HS-27A (cell line): ENCODE measurements at places on chromosomes 5 and 9.

DNA sequence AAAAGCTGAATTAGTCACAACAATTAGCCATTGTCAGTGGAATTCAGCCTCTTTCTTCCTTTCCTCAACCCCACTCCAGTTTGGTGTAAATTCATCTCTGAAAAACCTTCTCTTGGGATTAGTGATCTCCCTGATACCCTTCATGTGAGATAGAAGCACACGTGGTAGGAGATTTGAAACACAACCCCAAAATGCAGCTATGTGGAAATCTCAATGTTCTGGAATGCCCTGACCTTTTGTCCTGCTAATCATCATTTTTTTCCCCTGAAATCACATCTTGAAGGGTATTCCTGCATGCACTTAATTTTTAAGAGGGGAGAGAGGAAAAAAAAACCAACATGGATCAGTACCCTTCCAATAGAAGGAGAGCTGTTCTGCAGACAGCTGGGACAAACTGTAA, 612.6 kb downstream of the EBF1 start:
- DNase-seq, result no peak

GRCh38 chr5:27450607-27451006, 412.2 kb upstream of the CDH9 start:
- DNase-seq, result no peak

GRCh38 chr9:124256517-124257069, 1.2 kb upstream of the NEK6 start:
- no peak for DNase-seq

- no peak for DNase-seq
Observed at GRCh38 chr5:67435032-67435431, 238.4 kb upstream of the CD180 start.

DNA sequence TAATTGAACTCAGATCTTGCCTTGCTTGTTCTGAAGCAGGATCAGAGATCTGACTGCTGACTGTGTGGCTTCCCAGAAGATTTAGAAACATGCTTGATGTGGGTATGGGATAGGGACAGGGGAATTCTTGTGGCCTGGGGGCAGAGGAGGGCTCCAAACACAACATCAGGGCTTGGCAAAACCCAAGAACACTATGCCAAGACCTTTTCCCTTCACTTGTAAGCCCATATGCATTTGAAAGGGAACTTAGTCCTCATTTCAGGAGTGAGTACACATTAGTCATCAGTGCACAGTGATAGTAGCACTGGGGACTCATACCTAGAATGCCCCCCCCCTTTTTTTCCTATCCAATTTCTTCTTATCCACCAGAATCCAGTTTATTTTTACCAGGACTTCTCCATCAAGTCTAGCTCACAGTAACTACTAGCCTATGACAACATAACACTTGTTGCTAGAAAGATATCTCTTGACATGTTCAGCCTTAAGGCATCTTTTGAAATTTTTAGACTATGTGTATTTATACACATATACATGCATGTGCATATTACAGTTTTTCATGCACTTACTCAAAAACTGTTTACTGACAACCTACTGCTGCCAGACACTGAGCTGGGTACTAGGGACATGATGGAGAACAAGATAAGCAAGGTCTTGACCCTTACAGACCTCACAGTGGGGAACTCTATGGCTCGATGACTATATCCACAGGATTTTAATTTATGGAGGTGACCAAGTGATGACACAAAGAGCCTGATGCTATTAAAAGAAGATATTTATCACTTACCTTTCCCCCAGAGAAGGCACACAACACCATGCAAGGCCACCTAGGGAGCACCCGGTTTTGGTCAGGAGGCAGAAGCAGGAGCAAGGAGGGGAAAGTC, 158.3 kb upstream of the MAP3K1 start:
- DNase-seq, result no peak

DNA sequence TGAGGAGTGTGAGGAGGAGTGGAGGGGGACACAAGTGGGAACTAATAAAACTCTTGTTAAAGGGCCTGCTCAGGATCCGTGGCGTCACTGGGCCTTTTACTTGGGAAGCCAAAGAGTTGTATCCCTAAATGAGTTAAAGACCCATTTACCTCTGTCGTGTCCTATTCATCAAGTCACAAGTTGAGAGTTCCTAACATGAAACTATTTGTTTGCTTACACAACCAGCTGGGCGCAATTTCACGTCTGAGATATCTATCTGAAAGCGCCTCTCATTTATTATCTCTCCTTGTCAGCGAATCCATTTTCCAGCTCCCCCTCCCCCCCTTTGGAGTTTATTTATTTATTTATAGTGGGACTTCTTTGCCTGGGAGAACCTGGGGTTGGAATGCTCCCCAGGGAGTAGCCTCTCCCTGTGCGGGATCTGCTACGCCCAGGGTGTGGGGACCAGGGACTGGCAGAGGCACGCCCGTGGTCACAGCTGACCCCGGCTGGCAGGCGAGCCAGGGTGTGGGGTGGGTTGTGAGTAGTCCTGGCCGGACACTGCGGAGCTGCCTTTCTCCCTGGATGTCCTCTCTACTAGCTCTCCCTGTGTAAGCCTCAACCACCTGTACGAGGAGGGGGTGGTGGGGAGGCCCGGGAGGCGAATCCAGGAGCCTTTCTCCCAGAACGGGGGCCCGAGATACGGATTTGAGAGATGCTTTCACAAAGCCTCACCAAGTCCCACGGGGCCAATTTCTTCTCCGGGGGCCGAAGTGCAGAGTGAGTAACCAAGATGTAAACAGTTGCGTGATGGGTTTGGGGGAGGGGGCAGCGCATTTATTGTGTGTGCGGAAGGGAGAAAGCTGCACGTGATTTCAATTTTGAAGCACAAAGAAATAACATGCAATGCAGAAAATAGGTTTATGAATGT, 15.3 kb downstream of the NR2F1 start:
- DNase-seq, result no peak

GRCh38 chr9:4583001-4583400, 79.1 kb upstream of the PLPP6 start:
- DNase-seq, result no peak

DNA sequence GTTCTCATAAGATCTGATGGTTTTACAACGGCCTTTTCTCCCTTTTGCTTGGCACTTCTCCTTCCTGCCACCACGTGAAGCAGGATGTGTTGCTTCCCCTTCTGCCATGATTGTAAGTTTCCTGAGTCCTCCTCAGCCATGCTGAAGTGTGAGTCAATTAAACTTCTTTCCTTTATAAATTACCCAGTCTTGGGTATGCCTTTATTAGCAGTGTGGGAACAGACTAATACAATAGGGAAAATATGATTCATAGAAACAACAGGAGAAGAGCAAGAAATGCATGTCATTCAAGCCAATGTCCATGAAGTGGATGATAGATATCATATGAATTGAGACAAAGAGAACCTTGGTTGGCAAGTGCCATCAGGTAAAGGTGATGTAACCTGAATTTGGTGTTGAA, 128.3 kb upstream of the HAPLN1 start:
- no peak for DNase-seq

GRCh38 chr9:114434878-114435311, 47.1 kb upstream of the AKNA start:
- no peak for DNase-seq

DNA sequence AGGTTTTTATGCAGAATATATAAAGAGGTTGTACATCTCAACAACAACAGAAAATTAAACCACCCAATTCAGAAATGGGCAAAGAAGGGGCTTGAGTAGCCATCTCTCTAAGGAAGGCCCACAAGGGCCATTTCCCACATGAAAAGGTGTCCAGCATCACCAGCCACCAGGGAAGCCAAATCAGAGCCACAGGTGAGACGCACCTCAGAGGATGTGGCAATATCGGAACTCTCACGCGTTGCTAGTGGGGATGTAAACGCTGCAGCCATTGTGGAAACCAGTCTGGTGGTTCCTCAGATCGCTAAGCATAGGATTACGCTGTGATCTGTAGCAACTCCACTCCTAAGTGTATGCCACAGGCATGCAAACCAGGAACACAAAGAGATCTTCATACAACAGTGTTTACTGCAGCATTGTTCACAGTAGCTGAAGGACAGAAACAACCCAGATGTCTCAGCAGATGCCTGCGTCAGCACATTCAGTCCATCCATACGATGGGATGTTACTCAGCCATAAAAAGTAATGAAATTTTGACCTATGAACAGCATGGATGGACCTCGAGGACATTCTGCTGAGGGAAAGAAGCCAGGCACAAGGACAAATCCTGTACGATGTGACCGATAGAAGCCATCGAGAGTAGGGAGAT, 84.3 kb upstream of the CACNA1B start:
- DNase-seq, result no peak

- no peak for DNase-seq
Observed at GRCh38 chr5:155309021-155309746, 295.6 kb downstream of the KIF4B start.

DNA sequence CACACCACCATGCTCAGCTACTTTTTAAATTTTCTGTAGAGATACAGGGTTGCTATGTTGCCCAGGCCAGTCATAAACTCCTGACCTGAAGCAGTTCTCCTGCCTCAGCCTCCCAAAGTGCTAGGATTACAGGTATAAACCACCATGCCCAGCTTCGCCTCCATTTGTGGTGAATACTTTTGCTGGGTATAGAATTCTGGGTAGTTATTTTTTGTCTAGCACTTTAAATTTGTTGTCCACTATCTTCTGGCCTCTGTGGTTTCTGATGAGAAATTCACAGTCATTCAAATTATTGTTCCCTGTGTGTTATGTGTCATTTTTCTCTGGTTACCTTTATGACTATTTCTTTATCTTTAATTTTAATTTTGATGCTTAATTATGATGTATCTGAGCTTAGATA, 57.7 kb upstream of the EXOC3 start:
- DNase-seq, result no peak

DNA sequence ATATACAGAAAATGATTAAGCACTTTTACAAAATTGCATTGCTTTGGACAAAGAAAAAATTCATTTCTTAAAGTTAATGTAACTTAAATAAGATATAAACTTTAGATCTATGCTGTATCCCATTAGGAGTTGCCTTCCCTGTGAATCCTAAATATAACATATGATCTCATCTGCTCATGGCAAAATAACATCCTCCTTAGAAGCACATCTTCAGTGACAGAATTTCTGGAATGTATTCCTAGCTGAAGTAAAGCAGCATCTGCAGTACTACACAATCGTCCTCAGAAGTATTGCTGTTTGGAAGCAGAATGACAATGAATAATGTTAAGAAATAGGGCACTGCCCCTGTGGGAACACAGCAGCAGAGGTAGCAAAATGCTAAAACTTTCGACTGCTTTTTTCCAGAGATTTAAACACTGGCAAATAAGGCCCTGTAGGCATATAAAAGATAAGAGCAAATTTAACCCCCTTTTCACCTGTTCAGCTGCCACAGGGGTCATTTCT, 571.0 kb downstream of the PTPRD start:
- DNase-seq, result no peak

DNA sequence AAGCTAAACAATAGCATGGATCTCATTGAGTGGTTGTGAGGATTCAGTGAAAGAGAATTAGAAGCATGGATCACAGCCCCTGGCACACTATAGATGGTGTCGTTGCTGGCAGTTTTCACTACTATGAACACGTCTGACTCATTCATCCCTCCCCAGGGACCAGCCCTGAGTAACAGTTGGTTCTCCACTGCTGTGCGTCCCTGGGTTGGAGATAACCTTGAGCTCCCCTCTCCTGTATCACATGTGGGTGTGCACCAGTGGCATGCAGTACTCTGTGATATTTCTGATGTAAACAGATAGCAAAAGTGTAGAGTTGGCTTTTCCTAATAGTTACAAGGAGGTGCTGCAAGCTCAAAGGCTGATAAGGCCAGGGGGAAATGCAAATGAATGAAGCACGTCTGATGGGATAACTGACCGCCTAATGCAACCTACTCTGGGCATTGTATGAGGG, 8.8 kb upstream of the LCP2 start:
- no peak for DNase-seq

GRCh38 chr9:31275419-31275818, 1109.0 kb upstream of the ACO1 start:
- no peak for DNase-seq

GRCh38 chr9:86626802-86627201, 272.6 kb upstream of the TUT7 start:
- no peak for DNase-seq

- no peak for DNase-seq
Observed at GRCh38 chr5:177103523-177104253, 17.0 kb downstream of the FGFR4 start.

DNA sequence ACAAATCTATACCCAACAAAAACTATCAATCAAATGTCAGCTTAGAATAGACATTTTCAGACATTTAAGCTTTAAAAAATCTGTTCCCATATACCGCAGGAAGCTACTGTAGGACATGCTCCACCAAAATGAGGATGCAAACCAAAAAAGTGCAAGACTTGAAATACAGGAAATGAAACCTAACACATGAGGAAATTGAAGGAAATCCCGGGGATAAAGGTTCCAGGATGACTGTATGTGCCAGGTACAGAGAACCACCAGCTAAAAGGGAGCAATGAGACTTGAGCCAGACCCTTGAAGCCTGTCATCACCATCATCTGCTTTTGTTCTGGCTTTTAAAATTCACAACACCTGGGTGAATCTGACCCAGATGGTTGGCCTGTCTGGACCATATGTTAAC, 21.4 kb downstream of the DIAPH1 start:
- DNase-seq, result no peak

GRCh38 chr5:91928754-91929521, 545.8 kb upstream of the ARRDC3 start:
- no peak for DNase-seq

- DNase-seq, result no peak
Observed at GRCh38 chr5:148981353-148981752, 81.5 kb downstream of the SH3TC2 start.

GRCh38 chr5:98794414-98795080, 21.1 kb downstream of the RGMB start:
- DNase-seq, result no peak

- DNase-seq, result no peak
Observed at GRCh38 chr5:36312953-36313672, 11.4 kb upstream of the RANBP3L start.

DNA sequence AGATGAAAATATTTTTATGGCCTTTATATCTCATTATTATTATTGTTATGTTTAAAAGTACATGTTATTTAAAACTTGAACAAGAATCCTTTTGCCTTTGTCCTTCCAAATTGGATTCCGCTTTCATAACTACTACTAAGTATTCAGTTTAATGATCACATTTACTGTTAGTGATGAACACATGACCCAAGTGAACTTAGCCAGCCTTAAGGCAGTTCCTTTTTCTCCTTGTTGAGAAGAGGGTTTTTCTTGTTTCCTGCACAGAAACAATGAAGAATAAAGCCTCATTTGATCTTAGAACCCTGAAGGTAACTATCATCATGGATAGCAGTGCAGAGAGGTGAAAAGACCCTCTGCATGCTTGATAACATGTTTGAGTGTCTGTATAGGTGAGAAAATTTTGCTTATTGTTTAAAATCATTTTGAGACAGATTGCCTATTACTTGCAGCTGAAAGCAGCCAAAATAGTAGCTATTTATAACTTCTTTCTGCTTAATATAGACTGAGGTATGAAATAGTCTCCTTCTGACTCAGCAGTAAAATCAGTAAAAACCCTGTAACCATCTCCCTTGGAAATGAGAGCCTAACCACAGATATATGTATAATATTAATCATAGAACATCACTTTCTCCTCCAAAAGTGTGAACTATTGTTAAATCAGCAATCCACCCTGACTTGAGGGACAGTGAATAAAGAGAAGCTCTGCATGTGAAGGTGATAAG, 266.2 kb downstream of the SPATA31D1 start:
- no peak for DNase-seq
